ENCODE measurements at places on chromosomes 2 and 18.

DNA sequence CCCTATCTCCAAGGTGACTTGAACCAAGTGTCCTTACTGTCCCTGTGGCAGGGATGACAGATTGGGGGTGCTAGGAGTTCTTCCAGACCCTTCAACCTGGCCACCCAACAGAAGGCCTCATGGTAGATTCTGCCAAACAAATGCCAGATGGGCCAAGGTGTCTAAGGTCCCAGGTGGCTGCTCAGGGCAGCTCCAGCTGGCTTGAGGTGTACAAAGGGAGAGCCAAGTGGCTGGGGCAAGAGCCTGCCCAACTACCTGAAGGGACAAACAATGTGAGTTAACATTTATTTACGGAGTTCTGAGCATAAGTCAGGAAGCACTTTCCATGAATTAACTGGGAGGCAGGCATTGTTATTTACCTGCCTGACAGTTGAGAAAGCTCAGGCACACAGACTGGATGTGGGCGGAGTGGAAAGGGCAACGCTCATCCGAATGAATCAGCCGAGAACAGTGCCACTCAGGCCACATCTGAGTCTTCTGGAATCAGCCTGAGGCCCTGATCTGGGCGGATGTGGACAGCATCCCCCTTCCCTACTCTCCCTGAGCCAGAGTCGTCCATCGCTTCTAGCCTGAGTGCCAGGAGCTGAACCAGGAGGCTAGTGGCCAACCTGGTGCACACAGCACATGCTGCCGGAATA, 4.4 kb upstream of the KCNIP3 start:
- DNase-seq: no peak

- DNase-seq: no peak
Measured at GRCh38 chr2:190357600-190357999, 14.2 kb downstream of the INPP1 start.

GRCh38 chr18:3126457-3127097, 93.2 kb downstream of the MYOM1 start:
- DNase-seq: no peak

- DNase-seq: no peak
Measured at GRCh38 chr2:34372967-34373366, 773.9 kb upstream of the FAM98A start.

DNA sequence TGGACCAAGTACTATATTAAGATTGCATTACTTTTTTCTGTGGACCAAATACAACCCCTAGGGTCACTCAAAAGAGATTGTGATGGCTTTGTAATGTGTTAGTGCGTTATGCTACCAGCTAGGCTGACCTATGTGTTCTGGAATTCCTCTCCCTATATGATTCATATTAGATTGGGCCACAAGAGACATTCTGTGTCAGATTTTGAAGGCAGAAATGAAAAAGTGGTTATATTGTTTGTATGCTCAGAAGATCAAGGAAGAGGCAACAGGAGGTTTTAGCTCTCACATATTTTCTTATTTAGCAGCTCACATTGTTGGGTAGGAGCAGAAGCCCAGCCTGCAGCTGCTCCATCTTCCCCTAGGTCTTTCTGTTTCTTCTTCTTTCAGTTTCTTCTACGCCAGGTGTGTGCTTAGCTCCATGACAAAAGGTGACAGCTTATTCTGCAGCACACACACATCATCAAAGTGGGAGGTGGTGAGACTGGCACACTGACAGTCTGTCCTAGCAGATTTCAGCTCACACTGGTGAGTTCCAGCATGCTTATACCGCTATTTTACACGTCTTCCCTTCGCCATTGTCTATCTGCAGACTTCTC, 156.8 kb upstream of the UBE2E3 start:
- DNase-seq: no peak

DNA sequence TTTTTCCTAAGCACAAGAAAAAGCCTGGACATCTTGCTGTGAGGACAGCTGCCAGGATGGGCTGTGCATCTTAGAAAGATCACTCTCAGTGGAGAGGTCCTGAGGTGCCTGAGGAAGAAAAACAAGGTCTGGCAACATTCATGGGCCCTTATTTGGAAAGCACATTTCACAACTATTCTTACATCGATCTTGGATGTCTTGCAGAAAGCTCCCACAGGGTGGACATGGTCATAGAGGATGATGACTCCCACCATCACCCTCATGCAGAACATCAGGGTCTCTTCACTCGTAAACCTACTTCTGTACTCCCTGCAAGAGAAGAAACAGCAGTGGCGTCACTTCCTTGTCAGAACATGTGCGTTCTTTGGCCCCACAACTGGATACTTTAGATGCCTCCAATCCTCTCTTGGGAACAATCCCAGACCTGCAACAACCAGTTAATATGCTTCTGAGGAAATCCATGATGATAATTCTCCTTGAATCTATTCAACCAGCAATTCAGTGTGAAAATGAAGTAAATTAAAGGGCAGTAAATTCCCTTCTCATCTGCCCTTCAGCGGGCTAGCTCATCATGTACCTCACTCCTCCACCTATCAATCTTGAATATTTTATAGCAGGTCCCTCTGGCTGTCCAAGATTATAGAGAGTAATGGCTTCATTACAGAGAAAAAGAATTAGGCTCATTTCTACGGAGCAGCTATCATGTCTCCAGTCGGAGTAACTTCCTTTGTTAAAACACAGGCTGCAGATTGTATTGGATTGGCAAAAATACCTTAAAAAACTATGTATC, 106.2 kb downstream of the CYRIA start:
- DNase-seq: no peak

DNA sequence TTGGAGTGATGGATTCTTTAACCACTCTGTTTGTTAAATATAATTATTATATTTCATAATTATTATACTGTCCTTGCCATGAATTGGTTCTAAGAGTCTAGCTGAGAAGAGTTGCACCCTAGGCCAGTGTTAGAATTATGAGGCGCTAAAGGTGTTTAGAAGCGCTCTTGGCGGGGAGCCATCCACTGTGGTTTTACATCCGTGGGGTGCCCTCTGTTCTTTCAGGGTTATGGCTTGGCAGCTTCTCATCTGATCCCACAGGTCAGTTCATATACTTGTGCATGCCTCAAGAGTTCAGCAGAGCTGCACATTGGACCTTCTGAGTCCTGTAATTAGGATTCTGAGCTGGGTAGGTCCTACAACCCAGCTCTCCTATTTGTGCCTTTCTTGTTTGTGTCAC, 9.1 kb downstream of the ASAP2 start:
- no peak for DNase-seq

GRCh38 chr18:56927786-56928185, 219.1 kb upstream of the BOD1L2 start:
- DNase-seq: no peak

- no peak for DNase-seq
Measured at GRCh38 chr2:225017713-225018112, 24.6 kb downstream of the DOCK10 start.

DNA sequence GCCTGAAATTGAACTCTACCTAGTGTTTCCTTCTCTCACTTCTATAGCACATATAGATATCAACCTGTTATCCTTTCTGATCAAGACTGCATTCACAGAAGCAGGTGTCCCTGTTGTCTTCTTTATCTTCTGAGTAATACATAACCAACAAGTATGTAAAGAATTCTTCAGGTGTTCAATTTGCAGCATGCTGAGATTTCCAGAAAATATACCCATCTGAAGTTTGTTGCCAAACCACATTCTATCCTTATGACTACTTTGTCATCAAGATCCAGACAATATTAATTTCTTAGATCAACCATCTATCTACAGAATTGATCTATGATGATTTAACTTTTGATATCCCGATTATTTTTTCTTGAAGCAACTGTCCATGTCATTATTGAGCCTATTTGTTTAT, 69.5 kb downstream of the TGFA start:
- DNase-seq: no peak

GRCh38 chr2:62412347-62412742, 93.7 kb downstream of the TMEM17 start:
- no peak for DNase-seq

DNA sequence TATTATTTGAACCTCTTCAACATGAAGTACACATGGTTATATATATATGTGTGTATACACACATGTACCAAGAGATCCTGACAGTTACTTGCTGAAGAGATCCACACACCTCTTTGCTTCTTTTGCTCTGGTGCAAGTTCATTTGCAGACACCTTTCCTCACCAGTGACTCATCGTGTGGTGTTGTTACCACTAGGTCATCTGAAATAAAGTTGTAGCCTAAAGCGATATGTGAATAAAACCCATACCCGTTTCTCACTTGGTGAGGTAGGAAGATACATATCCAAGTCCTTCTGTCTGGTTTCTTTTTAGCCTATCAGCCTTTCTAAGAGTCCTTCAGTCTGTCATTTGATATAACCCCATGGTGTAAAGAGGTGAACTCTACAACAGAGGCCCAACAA, 379.4 kb upstream of the RAB12 start:
- no peak for DNase-seq

DNA sequence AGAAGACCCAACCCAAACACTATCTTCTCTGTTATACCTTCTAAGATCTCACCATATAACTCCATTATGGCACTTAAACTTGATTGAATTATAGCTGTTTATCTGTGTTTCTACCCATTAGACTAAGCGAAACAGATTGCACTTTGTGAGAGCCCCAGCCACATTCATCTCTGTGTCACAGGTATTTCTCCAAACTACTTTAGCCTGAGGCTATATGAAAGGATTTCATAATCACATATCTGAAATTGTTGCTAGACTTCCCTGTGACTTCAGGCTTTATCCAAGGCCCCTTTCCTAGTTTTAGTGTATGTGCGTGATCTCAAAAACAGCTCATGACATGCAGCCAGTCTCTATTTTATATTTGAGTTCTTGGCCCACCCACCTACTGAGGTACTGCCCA, 745.0 kb upstream of the ACVR2A start:
- DNase-seq: no peak

DNA sequence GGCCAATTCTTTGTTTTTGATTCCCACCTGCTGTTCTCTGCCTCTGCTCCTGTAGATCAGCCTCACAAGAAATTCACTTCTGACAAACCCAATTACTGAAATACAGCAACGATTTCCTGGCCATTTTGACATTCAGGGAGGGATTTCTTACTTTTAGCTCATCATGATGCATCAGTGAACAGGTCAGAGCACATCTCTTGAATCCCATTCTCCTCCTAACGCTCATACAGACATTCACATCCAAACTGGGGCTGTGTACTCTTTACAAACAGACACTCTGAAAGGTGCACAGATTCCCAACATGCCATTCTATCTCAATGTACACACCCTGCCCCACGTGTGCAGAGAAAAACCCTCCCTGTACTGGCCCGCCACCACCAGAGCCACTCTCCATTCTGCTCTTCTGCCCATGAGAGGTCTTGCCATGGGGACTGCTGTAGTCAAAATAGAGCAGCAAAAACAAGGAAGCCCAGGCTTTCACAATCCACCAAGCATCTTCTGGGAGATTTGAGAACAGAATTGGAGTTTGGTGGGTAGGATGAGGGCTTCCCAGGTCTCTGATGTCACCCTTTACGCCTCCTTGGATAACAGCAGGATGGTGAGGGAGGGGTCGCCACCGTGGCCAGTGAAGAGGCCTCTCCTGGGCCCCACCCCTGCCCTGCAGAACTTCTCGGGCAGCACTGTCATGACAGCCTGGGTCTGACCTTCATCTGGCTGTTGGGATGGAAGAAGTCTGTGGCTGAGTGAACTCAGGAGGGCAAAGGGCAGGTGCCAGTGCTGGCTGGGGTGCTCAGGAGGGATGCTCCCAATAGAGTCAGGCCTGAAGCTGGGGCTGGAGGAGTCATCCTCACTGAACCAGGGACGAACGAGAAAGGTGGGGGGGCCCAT, 41.9 kb upstream of the ZFP36L2 start:
- DNase-seq: peak; percentile 52

DNA sequence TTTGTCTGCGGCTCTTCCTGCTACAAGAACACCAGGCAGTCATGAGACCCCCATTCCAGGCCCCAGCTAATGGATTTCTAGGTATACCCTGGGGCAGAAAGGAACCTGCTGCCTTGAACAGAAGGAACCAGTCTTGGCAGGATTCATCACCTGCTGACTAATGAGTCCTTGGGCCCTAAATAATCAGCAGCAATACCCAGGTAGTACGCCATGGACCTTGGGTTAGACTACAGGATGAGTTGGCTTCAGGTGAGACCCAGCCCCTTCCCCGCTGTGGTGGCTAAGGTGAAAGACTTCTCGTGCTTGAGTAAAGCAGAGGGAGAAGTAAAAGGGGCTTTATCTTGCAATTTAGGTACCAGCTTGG, 105.0 kb downstream of the SPIRE1 start:
- DNase-seq: no peak

DNA sequence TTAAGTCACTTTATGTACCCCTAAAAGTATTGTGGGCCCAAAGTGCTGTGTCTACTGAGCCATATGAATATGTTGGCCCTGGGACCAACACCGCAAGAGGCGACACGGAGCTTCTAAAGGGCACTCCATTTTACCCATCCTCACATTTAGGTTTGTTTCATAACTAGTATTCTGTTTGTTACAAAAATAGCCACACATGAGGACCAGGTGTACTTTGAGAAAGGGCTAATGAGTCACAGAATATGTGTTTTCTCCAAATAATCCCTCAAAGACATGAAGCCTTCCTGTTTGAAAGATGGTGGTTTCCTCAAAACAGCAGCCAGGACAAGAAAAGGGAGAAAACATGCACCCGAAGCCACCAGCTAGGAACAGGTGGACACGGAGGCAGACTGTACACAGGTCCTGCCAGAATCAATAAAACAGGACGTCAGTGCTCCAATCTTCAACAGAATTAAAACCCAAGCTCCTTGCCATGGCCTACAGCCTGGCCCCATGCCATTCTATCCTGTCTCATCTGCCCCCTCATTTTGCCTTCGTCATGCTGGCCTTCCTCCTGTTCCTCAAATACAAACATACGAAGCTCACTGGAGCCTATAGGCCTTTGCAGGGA, 21.8 kb upstream of the GRB14 start:
- DNase-seq: no peak

- DNase-seq: no peak
Measured at GRCh38 chr2:100744589-100744988, 75.3 kb upstream of the NPAS2 start.

- DNase-seq: no peak
Measured at GRCh38 chr18:66603941-66604627, at the start of gene CDH19. Gene CDH19, minus strand, starts transcription at chr18:66604090. Its CDS starts 31,886 bp downstream, at chr18:66572204.

DNA sequence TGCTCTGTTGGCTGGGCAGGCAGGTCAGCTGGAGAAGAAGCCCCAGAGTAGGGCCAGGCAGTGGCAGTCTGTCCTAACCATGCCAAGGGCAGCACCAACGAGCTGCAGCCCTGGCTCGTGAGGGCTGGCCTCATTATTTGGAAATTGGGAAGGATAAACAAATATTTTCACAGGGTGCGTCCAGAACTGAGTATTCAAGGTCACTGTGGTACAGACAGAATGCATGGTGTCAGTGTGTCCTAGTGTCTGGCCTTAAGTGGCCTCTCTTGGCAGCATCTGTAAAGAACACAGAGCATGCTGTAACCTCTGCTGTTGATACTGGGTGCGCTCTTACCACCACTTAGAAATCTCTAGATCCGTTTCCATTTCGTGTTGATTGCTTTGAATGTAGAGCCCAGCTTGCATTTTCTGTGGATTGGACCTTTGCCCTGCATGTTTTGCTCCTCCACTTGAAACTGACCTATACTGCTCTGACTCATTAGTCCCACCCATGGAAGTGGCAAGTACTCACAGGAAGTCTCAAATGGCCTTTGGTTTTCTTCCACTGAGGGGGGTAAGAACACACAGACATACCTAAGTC, 88.2 kb downstream of the GREB1L start:
- DNase-seq: no peak
